ENCODE measurements at places on chromosomes 2 and 18.

DNA sequence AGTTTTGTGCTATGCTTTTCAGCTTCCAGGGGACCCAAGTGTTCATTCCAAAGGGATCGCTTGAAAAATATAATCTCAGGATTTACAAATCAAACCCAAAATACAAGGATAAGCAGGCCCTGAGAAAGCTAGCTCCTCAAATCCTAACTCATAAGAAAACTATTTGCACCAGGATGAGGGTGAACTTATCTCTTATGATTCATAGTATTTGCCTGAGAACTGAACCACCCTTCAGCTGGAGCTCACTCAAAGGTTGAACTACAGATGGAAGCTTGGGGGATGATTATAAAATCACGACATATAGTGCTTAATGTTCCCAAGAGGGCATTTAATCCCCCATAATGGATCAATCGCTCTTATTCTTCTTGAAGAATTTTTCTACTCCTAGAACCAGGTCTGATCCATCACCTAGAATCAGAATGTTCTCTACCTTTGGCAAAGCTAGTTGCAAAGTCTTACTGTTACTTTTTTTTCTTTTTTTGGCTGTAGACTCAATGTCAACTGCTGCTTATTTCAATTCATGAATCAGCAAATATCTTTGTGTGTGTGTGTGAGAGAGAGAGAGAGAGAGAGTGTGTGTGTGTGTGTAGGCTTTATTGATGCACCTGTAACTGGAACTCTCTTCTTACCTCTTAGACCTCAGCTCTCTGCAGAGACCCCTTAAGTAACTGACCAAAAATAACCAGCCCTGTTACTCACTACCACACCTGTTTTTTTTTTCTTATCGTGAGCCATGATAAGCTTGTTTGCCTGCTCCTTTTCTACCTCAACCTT lies 44.8 kb downstream of the ARL4C start:
- DNase-seq = no peak

- DNase-seq = no peak
Measured at GRCh38 chr2:55809875-55810621, 113.5 kb downstream of the EFEMP1 start.

GRCh38 chr2:52861596-52861995 lies 906.0 kb upstream of the CHAC2 start:
- DNase-seq = no peak

GRCh38 chr18:34977838-34978532 lies 63.2 kb upstream of the MAPRE2 start:
- no peak for DNase-seq

- no peak for DNase-seq
Measured at GRCh38 chr18:13657974-13658373, 68.4 kb downstream of the FAM210A start.

GRCh38 chr2:15058015-15058720 lies 425.7 kb downstream of the LRATD1 start:
- no peak for DNase-seq

- DNase-seq = no peak
Measured at GRCh38 chr2:47868611-47869352, 37.5 kb downstream of the FBXO11 start.

- no peak for DNase-seq
Measured at GRCh38 chr2:166376488-166376828, 714 bp upstream of the SCN9A start.

GRCh38 chr2:53949457-53949856 lies 21.3 kb downstream of the PSME4 start:
- DNase-seq = no peak

DNA sequence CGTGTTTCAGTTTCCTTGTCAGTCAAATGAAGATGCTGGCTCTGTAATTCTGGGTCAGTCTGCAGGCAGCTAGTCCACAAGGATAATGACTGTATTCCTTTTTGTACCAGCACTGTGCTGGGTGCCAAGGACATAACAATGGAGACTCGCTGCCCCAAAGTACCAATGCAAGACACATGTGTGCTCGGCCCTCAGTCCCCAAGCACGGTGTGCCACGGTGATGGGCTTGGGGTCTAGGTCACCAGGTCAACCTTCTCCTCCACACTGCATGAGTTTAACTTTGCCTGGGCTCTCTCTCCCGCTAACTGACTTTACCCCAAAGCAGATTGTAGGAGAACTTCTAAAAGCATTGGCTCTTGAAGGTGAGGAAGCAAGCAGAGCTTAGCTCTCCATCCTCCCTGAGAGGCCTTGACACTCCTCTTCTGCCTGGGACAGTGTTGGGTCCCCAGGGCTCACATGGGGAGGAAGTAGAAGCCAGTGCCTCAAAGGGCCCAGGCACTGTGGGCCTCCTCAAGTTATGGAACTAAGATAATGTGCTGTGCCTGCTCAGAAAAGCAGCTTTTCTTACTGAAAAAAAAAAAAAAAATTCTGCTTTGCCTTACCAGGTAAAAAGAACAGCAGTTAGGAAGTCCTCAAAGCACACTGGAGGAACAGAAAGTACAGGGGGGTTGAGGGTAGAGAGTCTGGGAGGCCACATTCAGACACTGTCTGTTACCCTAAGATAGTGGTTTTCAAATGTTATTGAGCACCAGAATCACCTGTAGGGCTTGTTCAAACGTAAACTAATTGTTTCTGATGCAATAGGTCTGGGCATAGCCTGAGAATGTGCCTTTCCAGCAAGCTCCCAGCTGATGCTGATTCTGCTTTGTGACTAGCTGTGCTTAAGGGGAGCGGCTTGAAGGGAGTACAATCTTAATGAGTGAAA lies 276.4 kb upstream of the CXCR4 start:
- DNase-seq = no peak

DNA sequence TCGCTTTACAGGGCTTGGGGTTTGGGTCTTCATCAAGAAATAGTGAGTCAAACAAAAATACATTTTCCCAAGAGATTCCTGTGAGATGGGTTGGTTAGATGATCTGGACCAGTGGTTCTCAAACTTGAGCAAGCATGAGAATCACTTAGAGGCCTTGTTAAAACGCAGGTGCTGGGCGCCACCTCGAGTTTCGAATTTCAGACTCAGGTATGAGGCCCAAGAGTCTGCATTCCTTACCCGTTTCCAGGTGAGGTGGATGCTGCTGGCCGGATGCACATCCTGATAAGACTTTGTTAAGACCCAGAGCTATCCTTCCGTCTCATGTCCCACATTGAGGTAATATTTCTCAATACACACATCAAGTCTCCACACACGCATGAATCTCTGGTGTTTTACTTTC lies 707.8 kb upstream of the SALL3 start:
- no peak for DNase-seq

DNA sequence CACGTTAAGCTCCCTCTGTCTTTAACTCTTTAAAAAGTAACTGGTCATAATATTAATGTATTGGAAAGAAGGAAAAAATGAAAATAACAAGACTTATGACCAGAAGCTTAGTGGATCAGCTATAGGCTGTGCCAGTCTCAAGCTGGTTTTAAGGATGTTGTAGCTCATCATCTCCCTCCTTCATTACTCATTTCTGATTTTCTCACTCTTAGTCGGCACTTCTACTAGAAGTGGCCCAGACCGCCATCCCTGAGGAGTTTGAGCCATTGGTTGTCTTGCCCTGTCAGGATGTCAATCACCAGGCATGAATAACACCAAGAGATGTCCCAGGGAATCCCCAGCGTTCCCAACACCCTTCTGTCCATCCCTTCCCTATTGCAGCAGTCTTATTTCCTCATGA lies 151.5 kb downstream of the ASXL3 start:
- no peak for DNase-seq

DNA sequence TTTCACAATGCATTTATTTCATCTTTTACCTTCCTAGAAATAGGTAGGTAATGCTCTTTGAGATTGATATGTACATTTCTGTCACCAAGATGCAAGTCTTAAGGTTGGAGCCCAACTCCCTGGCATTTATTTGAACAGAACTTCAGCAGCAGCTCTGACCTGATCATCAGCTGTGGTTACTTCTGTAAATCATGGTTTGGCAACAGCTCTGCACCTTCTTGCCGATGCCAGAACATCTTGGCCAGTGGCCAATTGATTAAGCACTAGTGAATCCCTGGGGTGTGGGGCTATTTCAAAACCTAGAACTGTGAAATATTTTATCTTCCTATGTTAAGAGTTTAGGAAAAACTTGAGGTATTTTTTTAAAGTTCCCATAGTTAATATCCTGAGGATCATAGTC lies 124.8 kb upstream of the NYAP2 start:
- no peak for DNase-seq

- no peak for DNase-seq
Measured at GRCh38 chr2:69693775-69694450, 48.0 kb upstream of the ANXA4 start.

- no peak for DNase-seq
Measured at GRCh38 chr2:123502931-123503330, 522.2 kb upstream of the CNTNAP5 start.

GRCh38 chr2:21268878-21269224 lies 145.1 kb downstream of the TDRD15 start:
- DNase-seq = no peak

GRCh38 chr2:71618327-71619113 lies 165.2 kb downstream of the DYSF start:
- DNase-seq = peak; percentile 75

- DNase-seq = no peak
Measured at GRCh38 chr2:143936848-143937722, 582.8 kb downstream of the ZEB2 start.

DNA sequence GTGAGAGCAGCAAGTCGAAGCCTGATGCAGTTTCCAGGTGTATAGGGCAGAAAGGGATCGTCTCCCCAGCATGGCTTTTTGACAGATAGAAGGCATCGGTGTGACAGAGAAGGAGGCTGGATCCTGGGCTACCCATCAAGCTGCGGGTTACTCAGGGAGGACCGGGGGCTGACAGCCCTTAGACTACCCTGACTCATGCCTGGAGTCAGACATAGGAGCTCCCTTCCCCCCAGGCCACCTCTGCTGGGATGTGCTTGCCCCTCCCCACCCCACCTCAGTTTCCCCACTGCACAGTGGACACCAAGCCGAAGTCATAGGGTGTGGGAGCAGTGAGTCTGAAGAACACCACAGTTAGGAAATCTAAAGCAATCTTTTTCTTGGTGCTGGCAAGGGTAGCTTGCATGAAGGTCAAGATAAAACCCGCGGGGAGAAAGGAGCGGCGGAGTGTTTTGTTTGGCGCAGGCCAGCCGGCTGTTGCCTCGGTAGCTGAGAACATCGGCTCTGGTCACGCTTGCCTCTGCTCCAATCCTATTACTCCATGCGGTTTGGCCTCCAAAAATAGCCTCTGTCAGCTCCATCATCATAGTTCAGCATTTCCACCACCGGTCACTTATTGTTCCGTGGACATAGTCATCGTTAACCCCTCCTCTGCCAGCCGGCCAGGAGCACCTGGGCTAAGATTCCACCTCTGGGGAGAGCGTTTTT lies 169.2 kb upstream of the GLI2 start:
- peak; percentile 96 for DNase-seq

- no peak for DNase-seq
Measured at GRCh38 chr18:65751155-65752085, 608 bp downstream of the CDH7 start.

DNA sequence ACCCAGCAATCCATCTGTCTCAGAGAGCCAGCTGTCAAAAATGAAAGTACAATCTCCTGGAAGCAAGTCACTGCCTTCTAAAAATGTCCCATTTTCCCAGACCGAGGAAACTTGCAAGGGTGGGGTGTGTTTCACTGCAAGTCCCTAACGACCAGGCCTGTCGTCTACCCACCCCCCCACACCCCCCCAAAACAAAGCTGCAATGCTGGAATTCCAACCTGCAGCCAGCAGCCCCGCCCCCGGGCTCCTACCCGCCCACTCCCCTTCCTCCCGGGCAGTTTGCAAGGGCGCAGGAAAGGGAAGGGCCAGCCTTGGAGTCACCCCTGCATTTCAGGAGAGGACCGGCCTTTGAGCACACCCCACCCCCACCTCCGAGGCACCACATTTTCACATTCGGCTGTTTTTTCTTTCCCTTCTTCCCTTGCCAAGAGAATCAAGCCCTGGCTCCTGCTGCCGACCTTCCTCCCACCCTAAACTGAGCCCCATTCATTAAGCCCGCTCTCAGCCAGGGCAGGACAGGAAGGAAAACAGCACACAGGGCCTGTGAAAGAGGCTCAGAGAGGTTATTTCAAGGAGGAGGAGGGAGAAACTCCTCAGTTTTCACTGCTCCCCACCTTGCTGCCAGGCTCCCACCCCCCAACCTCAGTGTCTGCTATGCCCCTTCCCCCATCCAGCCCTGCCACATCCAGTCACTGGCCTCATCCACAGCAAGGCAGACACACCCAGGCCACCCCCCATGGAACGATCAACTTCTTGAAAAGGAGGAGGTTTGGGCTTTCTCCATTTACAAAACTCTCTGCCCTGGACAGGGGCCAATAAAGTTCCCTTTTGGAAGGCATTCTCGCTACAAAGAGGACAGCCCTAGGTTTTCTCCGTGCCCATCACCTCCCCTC lies 11.3 kb downstream of the SMAD7 start:
- no peak for DNase-seq

- no peak for DNase-seq
Measured at GRCh38 chr2:22035361-22035830, 911.6 kb downstream of the TDRD15 start.

- DNase-seq = no peak
Measured at GRCh38 chr2:120796094-120796493, 60.4 kb downstream of the GLI2 start.

DNA sequence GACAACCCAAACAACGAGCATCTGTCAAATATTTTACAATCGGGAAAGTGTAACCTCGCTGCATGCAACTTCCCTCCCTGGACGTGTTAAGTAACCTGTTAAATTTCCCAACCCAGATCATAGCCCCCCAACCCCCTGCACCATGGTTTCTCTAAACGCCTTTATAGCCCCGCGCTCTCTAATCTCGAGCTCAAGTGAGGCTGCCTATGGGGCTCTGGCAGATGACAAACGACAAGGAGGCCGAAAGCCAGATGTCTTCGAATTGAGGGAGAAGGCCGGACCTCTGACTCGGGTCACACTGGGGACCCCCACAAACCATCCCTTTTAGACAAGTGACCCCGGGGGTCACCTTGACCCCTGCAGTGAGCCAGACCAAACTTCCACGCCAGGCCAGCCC lies 526 bp downstream of the COX7A2L start:
- no peak for DNase-seq

GRCh38 chr18:21534327-21534726 lies 66.2 kb downstream of the ESCO1 start:
- DNase-seq = no peak

- peak; percentile 79 for DNase-seq
Measured at GRCh38 chr2:73175663-73176204, 26.6 kb upstream of the NOTO start.

- no peak for DNase-seq
Measured at GRCh38 chr2:176455816-176456291, 186.6 kb downstream of the MTX2 start.

Data from coronary artery (tissue), 2 donors.